Stimulated activated CD4-positive, alpha-beta T cell treated with anti-CD3 and anti-CD28 coated beads, Interleukin-12 subunit alpha, Interleukin-12 subunit beta, amount 100 ng/mL, for 4 hours (primary cell): ENCODE measurements at places on chromosomes 13 and 19.

DNA sequence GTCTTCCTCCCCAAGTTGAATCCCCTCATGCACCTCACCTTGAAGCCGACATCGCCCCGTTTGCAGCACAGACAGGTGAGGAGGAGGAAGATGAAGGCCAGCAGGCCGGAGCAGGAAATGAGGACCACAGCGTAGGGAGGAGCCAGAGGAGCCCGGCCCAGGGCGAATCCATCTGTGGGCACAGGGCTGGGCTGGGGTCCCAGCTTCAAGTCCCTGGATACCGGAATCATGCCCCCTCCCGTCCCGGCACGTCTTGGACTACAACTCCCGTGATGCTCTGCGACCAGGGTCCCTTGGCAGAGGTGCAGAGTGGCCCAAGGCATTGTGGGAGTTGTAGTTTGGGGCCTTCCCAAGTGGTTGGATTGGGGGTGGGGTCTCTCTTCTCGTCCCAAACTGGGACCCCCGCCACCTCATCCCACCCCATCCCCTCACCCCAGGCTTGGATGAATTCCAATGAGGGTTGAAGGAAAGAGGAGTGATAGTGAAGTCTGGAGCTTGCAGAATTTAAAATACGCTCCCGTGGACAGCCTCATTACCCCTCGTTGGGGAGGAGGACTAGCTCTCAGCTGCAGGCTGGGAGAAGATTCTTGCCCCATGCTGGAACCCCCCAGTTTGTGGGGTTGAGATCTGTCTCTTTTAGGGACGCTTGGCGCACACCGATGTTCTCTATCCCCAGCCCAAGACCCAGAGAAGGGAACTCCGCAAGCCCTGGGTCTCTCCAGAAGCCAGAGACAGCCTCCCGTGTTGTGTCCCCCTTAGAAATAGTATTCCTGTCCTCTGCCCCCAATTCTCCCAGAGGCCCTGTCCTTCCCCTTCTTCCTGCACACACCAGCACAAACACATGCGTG, 990 bp downstream of the LMTK3 start:
- DNase-seq: peak; percentile 67

DNA sequence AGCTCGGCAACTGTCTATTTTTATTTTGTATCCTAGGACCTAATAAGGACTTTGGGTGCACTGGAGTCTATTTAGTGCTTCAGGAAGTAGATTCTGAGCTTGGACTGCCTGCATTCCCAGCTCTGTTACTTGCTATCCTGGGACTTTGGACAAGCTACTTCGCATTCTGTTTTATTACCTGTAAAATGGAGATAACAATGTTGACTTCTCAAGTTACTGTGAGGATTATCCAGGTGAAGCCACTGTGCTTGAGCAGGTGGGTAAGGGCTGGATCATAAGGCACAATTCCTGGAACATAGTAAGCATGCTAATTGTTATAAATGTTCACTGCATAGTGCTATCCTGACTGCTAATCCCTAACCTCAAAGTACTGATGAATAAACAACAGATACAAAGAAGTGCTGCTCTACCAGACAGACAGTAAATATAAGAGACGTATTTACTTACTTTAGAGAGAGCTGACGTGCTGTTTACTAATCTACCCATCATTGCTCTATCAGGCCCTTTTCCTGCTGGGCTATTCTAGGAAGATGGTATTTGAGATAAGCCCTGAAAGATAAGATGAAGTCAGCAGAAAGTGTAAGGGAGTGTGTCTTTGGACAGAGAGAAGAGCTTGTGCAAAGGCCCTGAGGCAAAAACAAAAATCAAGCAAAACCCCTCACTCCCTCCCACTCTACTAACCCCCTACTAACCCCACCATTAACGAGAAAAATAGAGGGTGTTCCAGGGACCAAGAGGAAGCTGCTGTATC, 50.8 kb upstream of the FLT1 start:
- DNase-seq: no peak

- DNase-seq: no peak
These were observed 27.2 kb downstream of the WASF3 start for GRCh38 chr13:26584713-26585112.

- DNase-seq: no peak
These were observed 13.3 kb downstream of the EFNB2 start for GRCh38 chr13:106522112-106522705.

DNA sequence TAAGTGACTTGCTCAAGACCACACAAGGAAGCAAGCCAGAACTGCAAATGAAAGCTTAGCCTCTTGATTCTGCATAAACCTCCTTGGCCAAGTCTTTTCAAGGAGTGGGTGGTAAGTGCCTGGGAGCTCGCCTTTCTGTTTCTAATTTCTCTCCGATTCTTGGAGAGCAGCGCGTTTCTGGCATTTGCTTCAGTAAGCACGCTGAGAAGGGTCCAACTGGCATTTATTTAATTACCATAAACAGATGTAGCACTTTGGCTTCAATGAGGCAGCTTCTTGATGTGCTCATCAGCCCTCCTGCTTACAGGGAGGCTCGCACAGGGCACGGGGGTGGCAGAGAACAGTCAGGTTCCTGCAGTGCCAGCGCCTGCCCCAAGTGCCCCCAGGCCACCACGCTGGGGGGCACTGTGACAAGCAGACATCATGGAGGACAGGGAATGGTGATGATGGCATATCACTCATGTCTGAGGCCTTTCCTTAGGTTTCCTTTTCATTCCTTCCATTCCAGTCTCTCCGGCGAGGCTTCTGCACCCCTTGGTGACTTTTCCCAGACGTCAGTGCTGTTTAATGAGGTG, 13.3 kb downstream of the SIAH3 start:
- no peak for DNase-seq
